Common myeloid progenitor, CD34-positive (primary cell): ENCODE measurements at places on chromosomes 4 and X.

GRCh38 chrX:19019996-19020395, 36.1 kb upstream of the PHKA2 start:
- no peak for DNase-seq

- DNase-seq = peak; percentile 73
Measured at GRCh38 chrX:136193771-136194170, 46.4 kb downstream of the FHL1 start.

DNA sequence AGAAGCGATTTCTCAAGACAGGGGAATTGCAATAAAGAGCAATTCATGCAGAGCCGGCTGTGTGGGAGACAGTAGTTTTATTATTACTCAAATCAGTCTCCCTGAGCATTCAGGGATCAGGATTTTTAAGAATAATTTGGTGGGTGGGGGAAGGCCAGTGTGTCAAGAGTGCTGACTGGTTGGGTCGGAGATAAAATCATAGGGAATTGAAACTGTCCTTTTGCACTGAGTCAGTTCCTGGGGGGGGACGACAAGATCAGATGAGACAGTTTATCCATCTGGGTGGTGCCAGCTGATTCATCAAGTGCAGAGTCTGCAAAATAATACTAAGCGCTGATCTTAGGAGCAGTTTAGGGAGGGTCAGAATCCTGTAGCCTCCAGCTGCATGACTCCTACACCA, 502.4 kb downstream of the NLGN4X start:
- no peak for DNase-seq

- DNase-seq = no peak
Measured at GRCh38 chrX:24643116-24643515, 4.0 kb downstream of the PCYT1B start.

GRCh38 chr4:107654694-107655093, 65.3 kb downstream of the PAPSS1 start:
- DNase-seq = no peak

- no peak for DNase-seq
Measured at GRCh38 chrX:149456476-149457245, 48.4 kb downstream of the IDS start.

DNA sequence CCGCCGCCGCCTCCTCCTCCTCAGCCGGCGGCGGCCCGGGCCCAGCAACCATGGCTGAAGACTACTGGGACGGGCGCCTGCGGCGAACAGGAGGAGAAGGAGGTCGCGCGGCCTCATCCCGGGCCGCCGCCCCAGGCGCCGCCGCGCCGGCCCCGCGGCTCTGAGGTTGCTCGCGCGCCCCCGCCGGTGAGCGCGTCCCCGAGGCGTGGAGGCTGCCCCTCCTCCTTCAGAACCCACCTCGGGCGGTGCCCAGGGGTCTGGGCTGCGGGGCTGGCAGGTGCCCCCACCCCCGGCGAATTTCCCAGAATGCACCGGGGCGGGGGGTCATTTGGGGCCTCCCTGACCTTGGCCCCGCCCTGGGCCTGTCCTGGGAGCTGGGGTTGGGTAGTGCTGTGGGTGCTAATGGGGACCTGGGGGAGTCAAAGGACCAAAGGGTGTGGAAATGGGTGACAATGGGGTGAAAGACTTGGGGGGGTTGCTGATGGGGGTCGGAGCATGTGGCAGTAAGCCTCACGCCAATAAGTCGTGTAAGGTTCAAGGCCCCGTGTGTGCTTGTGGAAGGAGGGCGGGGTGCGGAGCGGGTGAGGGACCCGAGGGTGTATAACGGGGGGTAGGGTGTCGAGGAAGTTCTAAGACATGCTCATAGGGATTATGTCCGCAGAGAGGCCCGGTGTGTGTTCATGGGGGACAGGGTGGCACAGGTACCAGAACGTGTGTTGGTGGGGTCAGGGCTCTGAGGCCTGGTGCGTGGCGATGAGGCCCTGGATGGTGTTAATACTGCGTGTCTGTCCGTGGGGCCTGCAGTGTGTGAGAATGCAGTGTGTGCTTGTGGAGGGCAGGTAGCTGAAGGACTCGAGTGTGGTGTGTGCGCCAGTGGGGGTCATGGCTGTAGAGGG, 687 bp downstream of the CDK16 start:
- peak; percentile 56 for DNase-seq

DNA sequence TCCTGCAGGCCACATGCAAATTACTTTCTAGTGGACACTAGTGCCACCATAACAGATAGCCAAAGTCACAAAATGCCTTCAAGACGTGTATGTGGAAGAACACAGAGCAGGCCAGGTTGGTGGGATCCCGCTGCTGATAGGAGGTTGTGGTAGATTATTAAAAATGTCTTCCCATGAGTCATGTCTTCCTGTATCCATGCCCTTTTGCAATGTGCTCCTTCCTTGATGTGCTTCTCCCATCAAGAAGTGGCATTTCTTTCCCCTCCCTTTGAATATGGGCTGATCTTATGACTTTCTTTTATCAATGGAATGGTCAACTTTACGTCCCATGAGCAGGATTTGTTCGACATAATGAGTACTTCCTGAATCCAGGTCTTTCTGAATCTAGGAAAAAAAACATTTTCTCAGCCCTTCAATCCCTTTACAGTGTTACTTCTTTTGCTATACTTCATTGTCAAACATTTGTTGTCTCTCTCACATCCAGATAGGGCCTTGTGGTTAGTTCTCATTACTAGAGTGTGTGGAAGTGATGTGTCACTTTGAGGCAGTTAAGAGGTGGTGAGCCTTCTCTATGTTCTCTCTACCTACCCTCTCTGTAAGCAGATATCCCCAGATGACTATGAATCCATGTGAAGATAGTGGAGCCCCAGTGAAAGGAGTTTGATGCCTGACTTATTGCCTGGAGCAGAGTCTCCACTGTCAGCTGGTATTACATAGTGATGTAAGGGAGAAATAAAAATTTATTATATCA, 519.2 kb upstream of the DIPK2B start:
- DNase-seq = peak; percentile 37

DNA sequence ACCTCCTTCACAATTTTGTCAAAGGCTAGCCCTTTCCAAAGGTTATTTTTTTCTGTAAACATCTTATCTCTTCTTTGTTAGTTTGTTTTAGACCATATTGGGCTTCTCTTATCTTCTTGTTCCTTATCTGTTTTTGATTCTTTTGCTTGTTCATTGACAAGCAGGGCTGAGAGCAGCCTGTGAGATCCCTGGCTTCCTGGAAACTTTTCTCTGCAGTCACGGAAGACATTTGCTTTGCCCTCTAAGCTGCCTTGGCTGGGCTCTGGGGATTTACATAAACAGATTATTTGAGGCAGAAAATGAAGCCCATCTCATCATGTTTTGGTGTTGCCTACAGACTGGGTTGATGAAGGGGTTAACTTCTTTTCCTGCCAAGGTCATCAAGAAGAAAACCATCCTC, 157.4 kb upstream of the AMOT start:
- DNase-seq = no peak

- no peak for DNase-seq
Measured at GRCh38 chr4:102819588-102820365, 7.6 kb downstream of the UBE2D3 start.

- DNase-seq = no peak
Measured at GRCh38 chrX:124325732-124326131, 6.7 kb upstream of the TEX13D start.

- DNase-seq = peak; percentile 94
Measured at GRCh38 chrX:44012484-44013096, 39.4 kb upstream of the NDP start.

DNA sequence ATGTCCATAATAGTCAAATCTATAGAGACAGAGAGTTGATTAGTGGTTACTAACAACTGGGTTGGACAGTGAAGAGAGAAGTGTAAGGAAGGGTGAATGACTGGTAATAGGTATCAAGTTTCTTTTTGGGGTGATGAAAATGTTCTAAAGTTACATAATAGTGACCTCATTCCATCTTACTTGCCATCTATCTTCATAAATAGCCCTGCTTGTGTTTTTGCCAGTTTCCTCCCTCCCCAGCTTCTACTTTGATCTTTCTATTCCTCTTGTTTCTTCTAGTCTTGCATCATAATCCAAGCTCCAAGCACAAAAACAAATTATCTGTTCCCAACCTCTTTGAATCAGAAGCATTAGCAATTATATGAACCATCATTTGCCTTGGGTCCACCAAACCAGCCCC, 40.2 kb upstream of the TET2 start:
- DNase-seq = no peak

GRCh38 chr4:8076023-8076422, 82.6 kb downstream of the ABLIM2 start:
- no peak for DNase-seq

DNA sequence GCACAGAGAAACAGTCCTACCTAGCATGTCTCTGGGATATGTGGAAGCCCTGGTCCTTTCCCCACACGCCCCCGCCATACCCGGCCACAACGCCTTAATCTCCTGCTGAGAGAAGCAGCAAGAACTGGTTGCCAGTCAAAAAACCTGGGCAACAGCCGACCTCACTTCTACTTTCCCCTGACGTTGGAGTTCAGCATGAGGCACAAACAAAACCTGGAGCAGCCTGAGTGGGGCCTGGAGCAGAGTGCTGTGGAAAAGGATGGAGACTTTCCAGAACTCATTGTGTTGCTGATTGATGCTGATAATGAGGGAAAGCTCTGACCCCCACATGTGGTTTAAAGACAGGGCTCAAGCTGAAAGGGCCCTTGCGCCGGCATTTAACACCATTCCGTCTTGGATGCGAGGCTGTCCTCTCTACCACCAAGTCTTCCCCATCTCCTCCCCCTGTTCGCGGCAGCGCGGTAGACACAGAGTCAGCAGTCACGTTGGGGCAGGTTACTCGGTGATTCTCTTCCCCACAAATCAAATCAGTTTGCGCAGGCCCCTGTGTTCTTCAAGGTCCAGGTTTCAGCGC, 666 bp downstream of the CCDC158 start:
- peak; percentile 9 for DNase-seq

DNA sequence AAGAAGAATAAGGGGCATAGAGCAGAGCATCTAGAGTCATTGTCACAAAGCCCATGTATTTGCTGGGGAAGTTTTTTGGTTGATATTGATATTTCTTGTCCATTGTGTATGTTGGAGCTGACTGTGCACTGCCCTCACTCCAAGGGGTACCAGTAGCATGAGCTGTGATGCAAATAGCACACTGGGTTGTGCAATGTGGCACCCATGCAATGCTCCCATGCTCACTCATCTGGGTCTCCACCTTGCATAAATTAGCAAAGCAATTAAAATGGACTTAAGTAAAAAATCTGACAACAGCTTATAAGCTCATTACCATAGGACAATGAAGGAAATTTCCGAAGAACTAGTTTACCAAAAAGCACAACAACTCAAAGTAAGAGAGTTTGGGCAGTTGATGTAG, 87.9 kb downstream of the NHS start:
- no peak for DNase-seq

- peak; percentile 90 for DNase-seq
Measured at GRCh38 chr4:2837904-2838496, 5.6 kb upstream of the ADD1 start.

- DNase-seq = peak; percentile 93
Measured at GRCh38 chr4:41550308-41550707, 12.4 kb downstream of the LIMCH1 start.

DNA sequence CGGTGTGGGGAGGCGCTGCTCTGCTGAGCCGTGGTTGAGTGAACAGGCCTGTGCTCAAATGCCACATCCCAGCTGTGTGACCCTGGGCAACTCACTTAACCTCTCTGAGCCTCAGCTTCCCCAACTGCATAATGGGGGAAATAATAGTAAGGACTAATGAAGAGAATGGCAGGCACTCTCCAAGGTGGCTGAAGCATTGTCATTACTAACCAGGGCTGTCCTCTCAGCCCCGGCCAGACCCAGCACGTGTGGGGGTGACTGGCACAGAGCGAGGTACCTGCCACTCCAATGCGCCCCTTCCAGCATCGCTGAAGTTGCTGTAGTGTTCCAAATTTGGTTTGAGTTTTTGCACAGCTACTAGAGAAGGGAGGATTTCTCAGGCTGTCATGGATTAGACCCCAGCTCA, 80.0 kb downstream of the ABLIM2 start:
- DNase-seq = no peak

DNA sequence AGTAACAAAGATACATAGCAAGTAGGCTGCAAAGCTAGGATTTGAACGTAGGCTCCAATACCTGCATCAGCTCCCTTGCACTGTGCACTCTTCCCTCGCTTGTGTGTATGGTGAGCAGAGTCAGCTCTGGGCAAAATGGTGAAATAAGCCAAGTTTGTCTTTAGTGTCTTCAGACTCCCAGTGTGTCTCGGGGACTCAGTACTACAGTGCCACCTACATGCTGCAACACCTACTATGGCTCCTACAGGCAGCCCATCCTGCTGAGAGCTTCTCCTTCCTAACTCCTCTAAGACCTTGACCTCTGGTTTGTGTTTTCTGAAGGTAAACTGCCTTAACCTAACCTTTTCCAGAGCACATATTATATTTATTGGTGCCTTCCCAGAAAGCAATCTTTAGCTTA, 42.5 kb downstream of the RTL9 start:
- no peak for DNase-seq

- no peak for DNase-seq
Measured at GRCh38 chr4:8294036-8294435, 24.5 kb downstream of the HTRA3 start.

DNA sequence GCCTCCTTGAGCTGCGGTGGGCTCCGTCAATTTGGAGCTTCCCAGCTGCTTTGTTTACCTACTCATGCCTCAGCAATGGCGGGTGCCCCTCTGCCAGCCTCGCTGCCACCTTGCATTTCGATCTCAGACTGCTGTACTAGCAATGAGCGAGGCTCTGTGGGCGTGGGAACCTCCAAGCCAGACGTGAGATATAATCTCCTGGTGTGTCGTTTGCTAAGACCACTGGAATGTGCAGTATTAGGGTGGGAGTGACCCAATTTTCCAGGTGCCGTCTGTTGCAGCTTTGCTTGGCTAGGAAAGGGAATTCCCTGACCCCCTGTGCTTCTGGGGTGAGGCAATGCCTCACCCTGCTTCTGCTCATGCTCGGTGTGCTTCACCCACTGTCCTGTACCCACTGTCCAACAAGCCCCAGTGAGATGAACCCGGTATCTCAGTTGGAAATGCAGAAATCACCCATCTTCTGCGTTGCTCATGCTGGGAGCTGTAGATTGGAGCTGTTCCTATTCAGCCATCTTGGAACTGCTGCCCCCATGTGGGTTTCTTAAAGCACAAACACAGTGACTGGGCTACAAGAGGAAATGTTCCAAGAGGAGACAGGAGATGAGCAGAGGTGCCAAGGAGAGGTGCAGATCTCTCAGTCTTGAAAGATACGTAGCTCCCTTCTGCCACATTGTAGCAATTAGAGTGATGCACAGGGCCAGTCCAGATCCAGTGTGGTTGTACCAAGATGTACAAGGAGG, 193.0 kb upstream of the IGFBP7 start:
- DNase-seq = no peak

- DNase-seq = no peak
Measured at GRCh38 chr4:144989306-144989705, 108.7 kb downstream of the ANAPC10 start.

DNA sequence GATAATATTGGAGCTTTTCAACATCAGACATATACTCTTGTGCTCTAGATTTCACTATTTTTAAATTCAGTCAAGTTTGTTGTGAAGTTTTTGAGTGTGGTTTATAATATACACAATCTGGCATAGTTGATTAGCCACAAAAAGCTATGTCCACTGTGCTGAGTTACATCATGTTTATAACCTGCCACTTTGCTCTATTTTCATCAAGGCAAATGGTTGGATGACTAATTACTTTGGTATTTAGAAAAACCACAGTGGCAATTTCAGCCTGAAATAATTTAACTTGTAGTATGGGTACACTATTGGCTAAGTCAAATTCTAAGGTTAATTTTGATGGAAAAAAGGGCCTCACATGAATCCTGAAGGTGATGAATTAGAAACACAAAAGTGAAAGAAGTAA, 262.6 kb downstream of the C4orf33 start:
- DNase-seq = no peak

- no peak for DNase-seq
Measured at GRCh38 chr4:110614976-110615352, 7.9 kb downstream of the PITX2 start.

- peak; percentile 24 for DNase-seq
Measured at GRCh38 chr4:152556283-152556682, 20.4 kb upstream of the FBXW7 start.
